ENCODE measurements at places on chromosomes 2 and 18.

DNA sequence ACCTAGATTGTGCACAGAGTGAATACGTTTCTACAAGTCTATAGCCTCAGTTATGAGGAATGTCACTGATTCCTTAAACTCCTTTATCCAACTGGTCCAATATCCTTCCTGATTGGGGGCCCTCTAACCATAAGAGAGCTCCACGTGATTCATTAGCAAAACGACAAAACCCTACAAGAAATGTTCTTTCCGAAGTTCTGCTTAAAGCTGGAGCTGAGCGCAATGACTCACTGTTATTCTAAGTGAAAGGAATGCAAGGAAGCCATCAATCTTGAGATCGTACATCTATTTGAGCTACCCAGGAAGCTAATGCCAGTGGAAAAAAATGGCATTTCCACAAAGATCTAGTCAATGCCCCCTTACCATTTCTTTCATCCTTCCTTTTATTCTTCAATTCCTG, 354.9 kb upstream of the CDH20 start:
- H3K36me3 ChIP-seq, result no peaks in the 10 kb centered on the region
- DNase-seq, result no peak

DNA sequence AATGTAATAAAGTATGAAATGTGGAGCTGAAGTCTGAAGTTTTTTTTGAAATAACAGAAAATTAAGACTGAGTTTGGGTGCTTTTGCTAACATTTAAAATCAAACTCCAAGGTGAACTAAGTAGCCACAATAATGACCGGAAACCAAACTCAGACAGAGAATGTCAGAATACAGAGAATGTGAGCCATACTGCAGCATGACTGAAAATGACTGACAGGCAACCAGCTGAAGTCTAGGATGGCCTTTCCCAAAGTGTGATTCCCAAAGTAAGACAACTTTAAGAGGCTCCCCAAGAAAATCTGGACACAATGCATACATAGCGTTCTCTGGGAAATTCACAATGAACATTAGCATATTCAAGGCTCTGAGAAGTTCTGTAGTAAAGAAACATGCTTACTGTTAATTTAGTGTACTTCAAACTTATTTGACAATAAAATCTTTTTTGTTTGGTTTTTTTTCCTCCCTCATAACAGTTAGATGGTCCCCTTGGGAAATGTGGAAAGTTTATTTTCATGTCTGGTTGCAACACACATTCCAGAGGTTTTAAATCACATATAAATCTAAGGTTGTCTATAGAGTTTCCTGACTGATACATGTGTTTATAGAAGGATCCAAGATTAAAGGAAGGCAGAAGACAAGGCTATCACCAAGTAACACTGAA, 28.6 kb downstream of the PLA2R1 start:
- H3K27ac ChIP-seq, result peak overlapping the region; percentile 11
- H3K4me1 ChIP-seq, result peaks cover 10% of the 10 kb centered on the region
- H3K36me3 ChIP-seq, result peaks cover 3% of the 10 kb centered on the region

- no peaks in the 10 kb centered on the region for H3K27me3 ChIP-seq
- DNase-seq, result no peak
- H3K36me3 ChIP-seq, result no peaks in the 10 kb centered on the region
- peaks cover 4% of the 10 kb centered on the region for H3K4me1 ChIP-seq
Measured at GRCh38 chr2:99770876-99771275, 281.1 kb upstream of the REV1 start.

GRCh38 chr2:226179010-226179409, 620.6 kb downstream of the IRS1 start:
- H3K4me1 ChIP-seq, result no peaks in the 10 kb centered on the region
- no peaks in the 10 kb centered on the region for H3K36me3 ChIP-seq
- no peaks in the 10 kb centered on the region for H3K27me3 ChIP-seq
- DNase-seq, result no peak
- no peak overlapping the region for H3K4me3 ChIP-seq

- H3K4me3 ChIP-seq, result no peak overlapping the region
- H3K27me3 ChIP-seq, result no peaks in the 10 kb centered on the region
- H3K27ac ChIP-seq, result no peak overlapping the region
- DNase-seq, result no peak
- peaks cover 15% of the 10 kb centered on the region for H3K4me1 ChIP-seq
Measured at GRCh38 chr2:128605931-128606330, 287.3 kb upstream of the HS6ST1 start.

- no peak overlapping the region for H3K4me3 ChIP-seq
- no peak overlapping the region for H3K27ac ChIP-seq
- no peaks in the 10 kb centered on the region for H3K36me3 ChIP-seq
- H3K4me1 ChIP-seq, result no peaks in the 10 kb centered on the region
- H3K27me3 ChIP-seq, result no peaks in the 10 kb centered on the region
Measured at GRCh38 chr2:60659026-60659425, 97.0 kb upstream of the PAPOLG start.
